ENCODE measurements at places on chromosomes 12 and 14.

GRCh38 chr12:44521702-44522101, 354.4 kb downstream of the NELL2 start:
- no peak for DNase-seq

DNA sequence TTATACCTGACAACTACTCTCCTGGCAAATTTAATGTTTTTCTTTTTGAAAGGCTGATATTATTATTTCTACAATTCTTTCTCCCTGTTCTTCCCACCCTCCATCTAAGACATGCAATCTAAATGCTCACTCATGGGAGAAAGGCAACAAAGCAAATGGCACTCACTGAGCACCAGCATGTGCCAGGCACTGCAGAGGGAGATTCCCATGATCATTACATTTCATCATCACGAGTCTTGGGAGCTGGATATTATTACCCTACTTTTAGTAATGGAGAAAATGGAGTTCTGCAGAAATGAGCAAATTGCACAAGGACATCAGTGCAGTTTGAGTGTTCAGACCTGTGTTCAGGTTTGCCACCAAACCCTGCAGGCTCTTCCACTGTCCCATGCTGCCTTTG, 27.9 kb downstream of the PPM1H start:
- DNase-seq: no peak

GRCh38 chr12:1332327-1332726, 262.1 kb downstream of the FBXL14 start:
- DNase-seq: no peak

- DNase-seq: no peak
These were observed 41.3 kb downstream of the FANCM start for GRCh38 chr14:45177076-45177475.

DNA sequence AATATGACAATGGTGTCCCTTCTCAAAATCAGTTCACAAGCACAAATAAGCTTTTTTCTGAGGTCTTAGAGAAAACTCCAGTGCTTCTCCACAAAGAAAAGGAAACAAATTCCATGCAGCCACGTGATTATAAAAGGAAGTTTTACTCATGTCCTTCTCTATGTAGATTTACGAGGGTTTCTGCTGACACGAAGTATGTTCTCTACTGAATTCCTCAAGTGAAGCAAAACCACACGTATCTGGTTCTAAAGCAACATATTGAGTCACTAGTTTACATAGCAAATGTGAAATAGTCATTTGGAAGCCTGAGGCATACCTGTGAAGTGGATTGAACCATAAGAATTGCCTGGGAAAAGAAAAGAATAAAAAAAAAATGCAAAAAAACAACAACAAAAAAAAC, 31.9 kb downstream of the BMP4 start:
- DNase-seq: no peak

- DNase-seq: no peak
These were observed 15.5 kb downstream of the MMAB start for GRCh38 chr12:109557805-109558204.

GRCh38 chr12:75908961-75909605, 122.5 kb downstream of the PHLDA1 start:
- no peak for DNase-seq

DNA sequence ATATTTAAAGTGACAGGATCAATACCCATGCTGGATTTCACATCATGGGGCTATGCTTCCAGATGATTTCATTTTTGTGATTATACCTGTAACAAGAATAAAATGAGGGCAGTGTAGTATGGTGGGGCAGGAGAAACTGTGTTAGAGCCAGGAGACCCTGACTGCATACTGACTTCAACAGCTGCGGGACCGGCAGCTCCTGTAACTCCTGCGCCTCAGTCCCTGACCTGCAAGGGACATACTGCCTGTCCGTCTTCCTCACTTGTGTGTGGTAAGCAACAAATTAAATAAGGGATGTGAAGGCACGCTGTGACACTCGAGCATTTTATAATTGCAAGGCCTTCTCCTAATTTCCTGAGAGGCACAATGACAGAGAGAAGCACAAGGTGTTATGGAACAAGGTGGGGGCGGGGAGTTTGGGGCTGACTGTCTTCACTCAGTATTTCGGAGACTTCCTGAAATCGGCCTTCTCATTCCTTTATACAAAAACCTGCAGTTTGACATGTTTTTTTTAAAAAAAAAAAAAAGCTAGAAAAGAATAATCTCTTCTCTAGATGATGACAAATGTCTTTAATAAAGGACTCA, 164.2 kb downstream of the TTC7B start:
- no peak for DNase-seq

DNA sequence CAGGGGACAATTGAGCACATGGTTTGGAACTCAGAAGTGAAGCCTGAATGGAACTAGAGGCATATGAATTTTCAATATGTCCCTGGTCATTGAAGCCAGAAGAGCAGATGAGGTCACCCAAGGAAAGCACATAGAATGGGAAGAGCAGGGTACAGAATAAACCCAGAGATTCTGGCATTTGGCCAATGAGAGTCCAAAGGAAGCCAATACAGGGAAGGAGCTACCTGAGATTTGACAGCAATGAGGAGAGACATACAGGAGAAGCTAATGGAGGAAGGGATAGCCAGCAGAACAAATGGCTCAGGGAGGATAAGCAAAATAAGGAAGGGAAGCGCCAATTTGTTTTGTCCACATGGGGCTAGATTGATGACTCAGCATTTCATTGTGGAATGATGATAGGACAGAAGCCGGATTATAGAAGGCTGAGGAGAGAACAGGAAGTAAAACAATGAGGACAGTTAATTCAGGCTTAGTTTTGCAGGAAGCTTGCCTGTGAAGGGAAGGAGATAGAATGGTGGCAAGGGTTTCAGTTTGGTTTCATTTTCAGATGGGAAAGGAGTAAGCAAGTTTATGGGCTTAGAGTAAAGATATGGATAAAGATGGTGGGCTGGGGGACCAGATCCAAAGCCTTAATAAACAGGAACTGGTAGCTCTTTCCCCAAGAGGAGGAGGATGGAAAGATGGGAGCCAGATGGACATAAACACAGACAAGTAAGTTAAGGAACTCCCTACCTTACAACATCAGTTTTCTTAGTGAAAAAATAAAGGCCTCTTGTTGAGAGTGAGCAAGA, 3.2 kb upstream of the SPTSSA start:
- DNase-seq: no peak

DNA sequence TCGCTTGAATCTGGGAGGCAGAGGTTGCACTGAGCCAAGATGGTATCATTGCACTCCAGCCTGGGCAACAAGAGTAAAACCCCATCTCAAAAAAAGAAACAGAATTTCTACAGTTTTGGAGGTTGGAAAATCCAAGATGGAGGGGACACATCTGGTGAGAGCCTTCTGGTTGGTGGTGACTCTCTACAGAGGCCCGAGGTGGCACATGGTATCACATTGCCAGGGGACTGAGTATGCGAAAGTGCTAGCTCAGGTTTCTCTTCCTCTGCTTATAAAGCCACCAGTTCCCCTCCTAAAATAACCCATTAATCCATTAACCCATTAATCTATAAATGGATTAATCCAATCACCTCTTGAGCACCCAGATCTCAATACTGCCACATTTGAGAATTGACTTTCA, 70.8 kb upstream of the DACT1 start:
- DNase-seq: no peak

GRCh38 chr12:6775185-6776174, 3.2 kb downstream of the LAG3 start:
- no peak for DNase-seq

DNA sequence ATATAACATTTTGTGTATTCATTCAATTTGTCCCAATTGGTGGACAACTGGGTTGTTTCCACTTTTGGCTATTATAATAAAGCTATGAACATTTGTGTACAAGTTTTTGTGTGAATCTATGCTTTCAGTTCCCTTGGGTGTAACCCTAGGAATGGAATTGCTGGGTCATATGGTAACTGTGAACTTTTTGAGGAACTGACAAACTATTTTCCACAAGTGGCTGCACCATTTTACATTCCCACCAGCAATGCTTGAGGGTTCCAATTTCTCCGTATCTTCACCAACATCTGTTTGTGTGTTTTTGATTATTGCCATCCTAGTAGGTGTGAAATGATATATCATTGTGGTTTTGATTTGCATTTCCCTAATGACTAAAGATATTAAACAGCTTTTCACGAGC, 13.0 kb downstream of the LPCAT3 start:
- no peak for DNase-seq

DNA sequence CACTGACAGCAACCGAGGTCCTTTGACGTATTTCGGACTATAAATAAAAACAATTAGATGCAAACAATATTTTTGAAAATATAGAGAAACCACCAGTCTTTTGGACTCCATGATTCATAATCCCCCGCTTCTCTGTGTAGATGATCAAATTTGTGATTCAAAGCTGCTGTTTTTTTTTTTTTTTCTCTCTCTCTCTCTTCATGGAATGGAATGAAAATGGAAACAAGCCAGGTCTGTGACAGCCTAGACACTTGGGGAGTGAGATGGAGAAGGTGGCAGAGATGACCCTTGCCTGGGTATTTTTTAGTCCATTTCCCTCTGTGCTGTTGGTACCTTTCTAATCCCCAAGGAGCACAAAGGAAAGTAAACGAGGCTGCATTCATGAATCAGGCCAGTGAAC, 248.5 kb downstream of the GLT1D1 start:
- no peak for DNase-seq

DNA sequence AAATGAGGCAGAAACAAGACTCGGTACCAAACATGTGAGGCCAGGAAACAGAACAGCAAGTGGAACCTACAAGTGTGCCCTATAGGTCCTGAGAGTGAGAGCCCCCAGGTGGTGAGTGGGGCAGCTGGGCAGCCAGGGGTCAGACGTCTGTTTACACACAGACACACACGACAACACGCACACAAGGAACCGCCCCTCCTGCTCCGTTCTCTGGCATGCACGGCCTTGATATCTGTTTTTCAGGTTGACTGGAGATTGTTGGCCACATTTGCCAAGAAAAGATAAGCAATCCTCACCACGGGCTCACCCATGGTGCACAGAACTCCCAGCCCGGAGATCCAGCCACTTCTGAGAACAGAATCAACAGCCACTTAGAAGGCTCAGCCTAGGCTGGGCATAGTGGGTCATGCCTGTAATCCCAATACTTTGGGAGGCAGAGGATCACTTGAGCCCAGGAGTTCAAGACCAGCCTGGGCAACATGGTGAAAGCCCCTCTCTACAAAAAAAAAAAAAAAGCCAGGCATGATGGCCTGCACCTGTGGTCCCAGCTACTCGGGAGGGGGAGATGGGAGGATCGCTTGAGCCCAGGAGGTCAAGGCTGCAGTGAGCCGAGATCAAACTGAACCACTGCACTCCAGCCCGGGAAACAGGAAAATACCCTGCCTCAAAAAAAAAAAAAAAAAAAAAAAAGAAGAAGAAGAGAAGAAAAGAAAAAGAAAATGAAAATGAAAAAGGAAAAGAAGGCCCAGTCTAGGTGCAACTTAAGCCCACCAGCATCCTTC, 19.4 kb upstream of the EIF5 start:
- no peak for DNase-seq

DNA sequence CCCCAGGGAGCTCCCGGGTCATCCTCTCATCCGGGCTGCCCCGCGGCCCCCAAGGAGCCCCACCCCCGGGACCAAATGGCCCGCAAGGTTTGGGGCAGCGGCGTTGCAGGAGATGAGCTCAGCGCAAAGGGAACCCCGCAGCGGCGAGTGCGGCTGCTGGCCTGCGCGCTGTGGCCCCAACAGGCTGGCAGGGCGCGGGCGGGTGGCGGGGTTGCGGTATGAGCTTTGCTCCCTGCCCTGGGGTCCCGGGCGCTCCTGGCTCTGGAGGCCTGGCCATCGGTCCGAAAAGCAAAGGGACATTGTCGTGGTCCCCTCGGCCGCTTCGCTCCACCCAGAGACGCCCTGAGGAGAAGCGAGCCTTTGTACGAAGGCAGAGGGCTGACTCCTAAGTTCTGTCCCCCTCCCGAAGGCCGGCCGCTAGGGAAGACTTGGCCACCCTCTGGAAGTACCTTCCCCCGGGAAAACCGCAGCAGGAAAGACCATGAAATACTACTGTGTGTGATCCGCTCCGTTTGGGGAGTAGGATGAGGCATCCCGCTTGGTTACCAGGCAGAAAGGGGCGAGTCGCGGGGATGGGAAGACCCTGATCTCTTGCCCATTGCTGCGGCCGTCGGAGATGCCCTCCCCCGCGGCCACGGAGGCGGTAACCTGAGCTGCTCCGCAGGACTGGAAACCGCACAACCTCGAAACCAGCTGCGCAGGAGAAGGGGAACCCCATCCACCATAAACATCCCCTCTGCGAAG, 620 bp upstream of the NID2 start:
- DNase-seq: no peak

DNA sequence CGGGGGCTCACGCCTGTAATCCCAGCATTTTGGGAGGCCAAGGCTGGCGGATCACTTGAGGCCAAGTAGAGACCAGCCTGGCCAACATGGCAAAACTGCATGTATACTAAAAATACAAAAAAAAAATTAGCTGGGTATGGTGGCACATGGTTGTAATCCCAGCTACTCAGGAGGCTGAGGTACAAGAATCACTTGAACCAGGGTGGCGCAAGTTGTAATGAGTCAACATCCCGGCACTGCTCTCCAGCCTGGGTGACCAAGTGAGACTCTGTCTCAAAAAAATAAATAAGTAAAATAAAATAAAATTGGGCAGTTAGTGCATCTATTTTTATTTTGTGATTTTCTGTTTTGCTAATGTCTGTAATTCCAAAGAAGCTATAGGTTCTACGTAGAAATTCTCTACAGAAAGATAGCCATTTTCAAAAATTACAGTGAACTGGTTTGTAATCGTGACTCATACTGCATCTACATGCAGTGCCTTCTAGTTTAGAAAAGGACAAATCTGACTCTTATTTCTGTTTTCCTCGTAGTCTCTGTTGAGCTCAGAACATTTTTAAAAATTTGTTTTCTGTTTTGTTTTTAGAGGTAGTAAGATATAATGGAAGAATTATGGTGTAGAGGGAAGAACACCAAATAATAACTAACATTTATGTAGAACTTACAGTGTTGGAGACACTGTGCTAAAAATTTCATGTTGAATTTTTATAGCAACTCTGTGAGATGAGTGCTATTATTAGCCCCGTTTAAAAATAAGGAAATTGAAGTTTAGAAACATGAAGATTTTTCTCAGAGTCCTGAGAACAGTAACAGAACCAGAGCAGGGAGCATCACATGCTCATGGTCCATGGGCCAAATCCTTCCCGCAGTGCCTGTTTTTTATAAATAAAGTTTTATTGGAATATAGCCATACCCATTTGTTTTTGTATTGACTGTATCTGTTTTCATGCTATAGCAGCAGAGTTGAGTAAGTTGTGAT, 201.2 kb downstream of the SYNE2 start:
- DNase-seq: no peak

DNA sequence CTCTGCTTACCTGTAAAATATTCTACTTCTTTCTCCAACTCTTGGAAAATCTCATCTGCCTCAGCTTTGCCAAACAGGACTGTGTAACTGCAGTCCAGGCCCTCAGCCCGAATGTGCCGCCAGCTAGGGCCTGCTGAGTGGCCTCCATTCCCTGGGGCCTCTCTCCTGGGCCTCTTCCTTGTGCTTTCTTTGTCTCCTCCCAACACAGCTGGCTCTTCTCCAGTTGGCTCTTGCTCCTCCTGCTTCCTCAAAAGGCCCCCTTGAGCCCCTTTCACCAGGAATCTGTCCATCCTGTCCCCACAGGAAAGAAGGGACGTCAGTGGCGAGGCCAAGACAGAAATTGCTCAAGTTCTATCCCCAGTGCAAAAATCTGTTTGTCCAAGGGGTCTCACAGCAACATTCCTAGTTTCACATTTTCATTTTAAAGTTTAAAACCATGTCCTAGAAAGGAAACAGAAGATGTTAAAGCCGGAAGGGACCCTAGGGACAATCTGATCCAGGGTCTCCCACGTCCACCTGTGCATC, 713 bp downstream of the ALKBH2 start:
- no peak for DNase-seq
